Lower lobe of right lung (tissue), 2 donors: ENCODE measurements at places on chromosomes 2 and 18. TPM values are rescaled to one million over a fixed set of nuclear protein-coding genes. Genes with fewer than 3 reads are reported as not detected.

The TEX44 gene
- not detected for total RNA-seq

The TUBA3E gene
- total RNA-seq, result not detected

The BMP10 gene
- 0.24 TPM for total RNA-seq

The ZSCAN30 gene
- 18.8 TPM for total RNA-seq

The CRYBA2 gene
- not detected for total RNA-seq

The PIEZO2 gene
- total RNA-seq, result 11.1 TPM

The SERPINB4 gene
- total RNA-seq, result not detected

- no peak overlapping the region for H3K27ac ChIP-seq
- no peaks in the 10 kb centered on the region for H3K36me3 ChIP-seq
- no peaks in the 10 kb centered on the region for H3K27me3 ChIP-seq
Measured at GRCh38 chr2:183349091-183349490, 224.8 kb downstream of the NUP35 start.

- no peak overlapping the region for H3K27ac ChIP-seq
- H3K27me3 ChIP-seq, result no peaks in the 10 kb centered on the region
- no peak overlapping the region for H3K4me3 ChIP-seq
- no peaks in the 10 kb centered on the region for H3K36me3 ChIP-seq
- DNase-seq, result no peak
Measured at GRCh38 chr2:10062931-10063365, 17.3 kb downstream of the CYS1 start.

DNA sequence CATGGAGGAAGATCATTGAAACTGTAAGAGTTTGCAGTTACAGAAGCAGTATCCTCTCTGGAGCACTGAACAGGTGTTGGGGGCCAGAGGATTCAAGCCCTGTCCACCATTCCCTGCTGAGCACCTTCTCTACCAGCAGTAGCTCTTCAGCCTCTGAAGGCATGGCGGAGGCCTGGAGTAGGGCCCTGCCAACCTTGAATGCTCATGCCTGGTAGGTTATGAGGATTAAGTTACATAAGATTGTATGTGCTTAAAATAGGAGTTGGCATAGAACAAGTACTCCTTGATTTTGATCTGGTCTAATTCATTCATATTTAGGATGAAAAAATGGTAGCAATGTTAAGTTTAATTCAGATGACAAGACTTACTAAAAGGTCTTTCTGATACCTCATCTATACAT, 40.2 kb downstream of the FMNL2 start:
- H3K4me1 ChIP-seq, result peaks cover 19% of the 10 kb centered on the region
- no peak overlapping the region for H3K27ac ChIP-seq
- H3K4me3 ChIP-seq, result no peak overlapping the region
- DNase-seq, result no peak
- no peaks in the 10 kb centered on the region for H3K36me3 ChIP-seq

GRCh38 chr2:120672526-120673204, 63.0 kb upstream of the GLI2 start:
- H3K36me3 ChIP-seq, result no peaks in the 10 kb centered on the region
- peaks cover 13% of the 10 kb centered on the region for H3K4me1 ChIP-seq
- no peak overlapping the region for H3K4me3 ChIP-seq
- H3K27ac ChIP-seq, result no peak overlapping the region

DNA sequence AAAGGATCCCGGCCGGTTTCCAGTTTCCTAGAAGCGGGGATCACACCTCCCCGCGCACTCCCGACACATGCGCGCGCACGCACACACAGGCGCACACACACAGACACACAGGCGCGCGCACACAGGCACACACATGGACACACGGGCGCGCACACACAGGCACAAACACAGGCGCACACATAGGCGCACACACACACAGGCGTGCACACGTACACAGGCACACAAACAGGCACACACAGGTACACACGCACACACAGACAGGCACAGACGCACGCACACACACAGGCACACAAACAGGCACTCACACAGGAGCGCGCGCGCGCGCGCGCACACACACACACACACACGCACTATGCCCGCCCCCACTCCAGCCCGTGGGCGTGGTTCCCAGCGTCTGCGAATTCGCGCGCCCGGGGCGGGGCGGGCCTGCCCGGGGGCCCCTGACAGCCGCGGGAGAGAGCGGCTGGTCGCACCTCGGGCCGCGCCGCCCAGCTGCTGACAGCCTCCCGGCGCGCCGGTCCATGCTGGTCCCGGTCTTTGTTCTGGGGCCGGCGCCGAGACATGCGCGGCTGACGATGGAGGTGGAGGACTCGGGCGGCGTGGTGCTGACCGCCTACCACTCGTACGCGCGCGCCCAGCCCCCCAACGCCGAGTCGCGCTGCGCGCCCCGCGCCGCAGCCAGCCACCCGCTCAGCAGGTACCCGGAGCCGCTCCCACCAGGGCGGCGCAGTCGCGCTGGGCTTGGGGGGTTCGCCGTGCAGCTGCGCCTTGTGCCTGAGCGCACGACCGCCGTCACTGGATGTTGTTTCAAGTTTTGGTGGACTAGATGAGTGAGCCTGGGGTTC, at the start of gene ARHGAP28:
Gene ARHGAP28 (plus strand): TSS at position 470 of the 845 bp plus-strand sequence. CDS start 106 bp downstream, at position 576.
- peak within 1 kb of the TSS; percentile 74 for H3K27ac ChIP-seq
- H3K27me3 ChIP-seq, result no peaks in the 10 kb centered on the region
- no peaks in the 10 kb centered on the region for H3K4me1 ChIP-seq
- H3K36me3 ChIP-seq, result no peaks in the 10 kb centered on the region
- peak; percentile 87 for DNase-seq

DNA sequence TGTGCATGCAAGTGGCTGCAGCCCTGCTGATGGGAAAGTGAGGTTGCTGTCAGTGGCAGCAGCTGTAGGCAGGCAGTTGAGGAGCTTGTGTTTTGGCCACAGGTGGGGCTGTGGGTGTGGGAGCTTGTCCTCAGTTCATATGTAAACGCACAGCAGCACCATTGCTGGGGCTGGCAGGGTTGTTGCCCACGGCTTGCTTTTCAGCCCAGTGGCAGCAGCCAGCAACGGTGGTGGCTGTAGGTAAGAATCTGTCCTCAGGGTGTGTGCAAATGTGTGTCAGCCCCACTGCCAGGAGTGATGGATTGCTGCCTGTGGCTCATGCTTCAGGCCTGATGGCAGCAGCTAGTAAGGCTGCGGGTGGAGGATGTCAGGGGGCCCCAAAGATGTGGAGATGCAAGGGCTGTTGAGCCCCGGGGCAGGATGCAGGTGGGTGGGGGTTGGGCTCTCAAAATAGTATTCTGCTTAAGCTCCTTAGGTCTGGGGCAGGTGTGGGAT, 141.3 kb upstream of the THUMPD2 start:
- H3K4me1 ChIP-seq, result no peaks in the 10 kb centered on the region
- no peak for DNase-seq
- no peaks in the 10 kb centered on the region for H3K27me3 ChIP-seq
- H3K36me3 ChIP-seq, result no peaks in the 10 kb centered on the region
- H3K27ac ChIP-seq, result no peak overlapping the region
- no peak overlapping the region for H3K4me3 ChIP-seq

GRCh38 chr2:130755256-130756052, at the start of gene AMER3:
AMER3 (plus strand) TSS chr2:130755540; CDS start chr2:130762073, 6,533 bp downstream.
- DNase-seq, result no peak
- H3K27ac ChIP-seq, result no peak within 1 kb of the TSS
- peak within 1 kb of the TSS; percentile 17 for H3K4me3 ChIP-seq

GRCh38 chr18:48004577-48004976, 74.1 kb upstream of the SMAD2 start:
- DNase-seq, result no peak
- no peaks in the 10 kb centered on the region for H3K27me3 ChIP-seq
- H3K36me3 ChIP-seq, result no peaks in the 10 kb centered on the region
- no peak overlapping the region for H3K27ac ChIP-seq
- H3K4me3 ChIP-seq, result no peak overlapping the region

DNA sequence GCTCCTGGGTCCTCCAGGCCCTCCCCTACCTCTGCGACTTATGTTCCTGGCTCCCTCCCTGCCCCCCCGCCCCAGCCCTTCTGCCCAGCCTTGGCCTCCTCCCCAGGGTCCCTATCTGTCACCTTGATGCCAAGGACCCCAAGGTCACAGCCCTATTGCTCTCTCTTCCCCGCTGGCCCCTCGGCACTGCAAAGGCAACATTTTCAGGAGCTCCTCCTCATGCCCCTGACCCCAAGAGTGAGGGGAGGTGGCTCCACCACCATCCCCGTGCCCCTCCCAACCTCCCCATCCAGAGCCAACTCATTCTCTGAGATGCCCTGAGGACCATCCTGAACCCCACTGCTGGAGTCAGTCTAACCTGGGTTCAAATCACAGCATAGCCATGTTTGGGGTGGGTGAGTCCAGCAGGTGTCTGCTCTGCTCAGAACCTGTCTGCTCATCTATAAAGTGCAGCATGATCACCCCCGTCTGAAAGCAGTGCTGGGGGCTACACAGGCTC, 11.7 kb downstream of the LIMS2 start:
- peak overlapping the region; percentile 48 for H3K4me3 ChIP-seq
- peaks cover 52% of the 10 kb centered on the region for H3K4me1 ChIP-seq
- DNase-seq, result peak; percentile 18
- peak overlapping the region; percentile 83 for H3K27ac ChIP-seq
- peaks cover 6% of the 10 kb centered on the region for H3K36me3 ChIP-seq

- H3K27me3 ChIP-seq, result no peaks in the 10 kb centered on the region
- peaks cover 6% of the 10 kb centered on the region for H3K36me3 ChIP-seq
- no peak for DNase-seq
- H3K4me1 ChIP-seq, result peaks cover 4% of the 10 kb centered on the region
Measured at GRCh38 chr2:201363857-201364560, 6.9 kb upstream of the FLACC1 start.

- no peak overlapping the region for H3K4me3 ChIP-seq
- peak; percentile 58 for DNase-seq
- peaks cover 48% of the 10 kb centered on the region for H3K4me1 ChIP-seq
- no peak overlapping the region for H3K27ac ChIP-seq
- H3K36me3 ChIP-seq, result no peaks in the 10 kb centered on the region
- H3K27me3 ChIP-seq, result no peaks in the 10 kb centered on the region
Measured at GRCh38 chr2:42238644-42239288, 69.6 kb downstream of the EML4 start.

DNA sequence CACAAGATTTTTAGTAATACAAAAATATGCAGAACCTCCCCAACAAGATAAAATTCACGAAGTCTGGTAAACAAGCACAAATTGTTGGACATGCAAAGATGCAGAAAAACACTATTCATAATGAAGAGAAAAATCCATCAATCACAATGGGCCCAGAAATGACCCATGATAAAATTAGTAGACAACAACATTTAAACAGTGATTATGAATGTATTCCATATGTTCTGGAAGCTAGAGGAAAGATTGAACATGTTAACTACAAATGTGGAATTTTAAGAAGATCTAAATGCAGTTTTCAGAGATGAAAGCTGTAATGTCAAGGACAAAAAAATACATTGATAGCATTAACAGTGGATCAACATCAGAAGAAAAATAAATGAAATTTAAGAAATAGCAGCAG, 243.3 kb upstream of the LINC00305 start:
- no peaks in the 10 kb centered on the region for H3K4me1 ChIP-seq
- no peak overlapping the region for H3K4me3 ChIP-seq
- H3K27me3 ChIP-seq, result no peaks in the 10 kb centered on the region
- DNase-seq, result no peak
- H3K36me3 ChIP-seq, result no peaks in the 10 kb centered on the region

- no peak overlapping the region for H3K4me3 ChIP-seq
- peaks cover 65% of the 10 kb centered on the region for H3K36me3 ChIP-seq
- H3K27me3 ChIP-seq, result no peaks in the 10 kb centered on the region
- peaks cover 20% of the 10 kb centered on the region for H3K4me1 ChIP-seq
Measured at GRCh38 chr2:47019961-47020681, 104.5 kb upstream of the MCFD2 start.

- H3K27ac ChIP-seq, result no peak overlapping the region
- no peaks in the 10 kb centered on the region for H3K27me3 ChIP-seq
- no peak for DNase-seq
- no peak overlapping the region for H3K4me3 ChIP-seq
- no peaks in the 10 kb centered on the region for H3K36me3 ChIP-seq
Measured at GRCh38 chr18:10349561-10349960, 104.9 kb upstream of the APCDD1 start.

- no peaks in the 10 kb centered on the region for H3K4me1 ChIP-seq
- H3K4me3 ChIP-seq, result no peak overlapping the region
- H3K27ac ChIP-seq, result no peak overlapping the region
- no peak for DNase-seq
- no peaks in the 10 kb centered on the region for H3K27me3 ChIP-seq
Measured at GRCh38 chr18:63562284-63562683, 20.1 kb downstream of the SERPINB12 start.

- no peak overlapping the region for H3K4me3 ChIP-seq
- no peaks in the 10 kb centered on the region for H3K36me3 ChIP-seq
- no peaks in the 10 kb centered on the region for H3K4me1 ChIP-seq
- H3K27me3 ChIP-seq, result no peaks in the 10 kb centered on the region
- no peak for DNase-seq
- no peak overlapping the region for H3K27ac ChIP-seq
Measured at GRCh38 chr2:147440734-147441133, 404.1 kb upstream of the ACVR2A start.

GRCh38 chr2:102186791-102187495, at the start of gene IL1RL2:
IL1RL2 (plus strand) TSS chr2:102187023; CDS start chr2:102187868, 845 bp downstream.
- no peaks in the 10 kb centered on the region for H3K36me3 ChIP-seq
- H3K4me3 ChIP-seq, result peak within 1 kb of the TSS; percentile 58
- H3K27me3 ChIP-seq, result no peaks in the 10 kb centered on the region
- DNase-seq, result peak; percentile 56

DNA sequence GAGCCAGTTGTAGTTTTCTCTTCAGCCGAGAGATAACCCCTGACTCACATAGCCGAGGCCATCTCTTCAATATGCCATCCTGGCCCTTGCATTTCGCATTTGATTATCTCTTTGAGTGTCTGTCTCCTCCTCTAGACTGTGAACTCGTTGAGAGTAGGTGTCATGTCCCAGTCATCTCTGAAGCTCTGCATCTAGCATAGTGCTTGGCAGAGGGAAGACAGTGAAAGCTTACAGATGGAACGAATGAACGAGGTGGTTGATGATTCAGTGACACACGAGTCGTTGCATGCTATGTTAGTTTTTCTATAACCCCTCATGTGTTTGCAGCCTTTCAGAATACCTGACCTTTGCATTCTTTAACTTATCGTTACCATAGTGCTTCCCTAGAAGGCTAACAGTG, 59.9 kb upstream of the CYRIA start:
- H3K27ac ChIP-seq, result no peak overlapping the region
- no peak for DNase-seq
- no peaks in the 10 kb centered on the region for H3K27me3 ChIP-seq

- no peak overlapping the region for H3K27ac ChIP-seq
- DNase-seq, result no peak
- H3K4me3 ChIP-seq, result no peak overlapping the region
Measured at GRCh38 chr2:147882631-147883030, 37.8 kb downstream of the ACVR2A start.

- no peak for DNase-seq
- peaks cover 18% of the 10 kb centered on the region for H3K4me1 ChIP-seq
- no peaks in the 10 kb centered on the region for H3K36me3 ChIP-seq
- no peak overlapping the region for H3K27ac ChIP-seq
Measured at GRCh38 chr2:149021761-149022160, 16.7 kb upstream of the LYPD6B start.

DNA sequence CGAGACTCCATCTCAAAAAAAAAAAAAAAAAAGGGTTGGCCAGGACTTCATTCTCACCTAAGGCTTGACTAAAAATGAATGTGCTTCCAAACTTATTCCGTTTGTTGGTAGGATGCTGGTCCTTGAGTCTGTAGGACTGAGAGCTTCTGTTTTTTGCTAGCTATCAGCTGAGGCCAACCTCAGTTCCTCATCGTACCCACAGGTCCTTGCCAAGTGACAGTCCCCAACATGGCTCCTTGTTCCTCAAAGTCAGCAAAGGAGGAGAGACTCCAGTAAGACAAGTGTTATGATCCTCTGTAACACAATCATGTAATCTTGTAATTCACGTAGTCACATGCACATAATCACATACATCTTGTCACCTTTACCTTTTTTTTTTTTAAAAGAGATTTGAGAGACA, 37.0 kb downstream of the HAUS1 start:
- H3K27ac ChIP-seq, result no peak overlapping the region
- no peak for DNase-seq
- no peaks in the 10 kb centered on the region for H3K4me1 ChIP-seq
- H3K4me3 ChIP-seq, result no peak overlapping the region

GRCh38 chr2:101706121-101706818, 8.8 kb downstream of the MAP4K4 start:
- H3K4me3 ChIP-seq, result no peak overlapping the region
- H3K4me1 ChIP-seq, result peaks cover 71% of the 10 kb centered on the region
- DNase-seq, result no peak
